Activated naive CD4-positive, alpha-beta T cell treated with anti-CD3 and anti-CD28 coated beads, Interleukin-2, amount 50 U/mL, for 72 hours (primary cell): ENCODE measurements at places on chromosomes 5 and 9.

DNA sequence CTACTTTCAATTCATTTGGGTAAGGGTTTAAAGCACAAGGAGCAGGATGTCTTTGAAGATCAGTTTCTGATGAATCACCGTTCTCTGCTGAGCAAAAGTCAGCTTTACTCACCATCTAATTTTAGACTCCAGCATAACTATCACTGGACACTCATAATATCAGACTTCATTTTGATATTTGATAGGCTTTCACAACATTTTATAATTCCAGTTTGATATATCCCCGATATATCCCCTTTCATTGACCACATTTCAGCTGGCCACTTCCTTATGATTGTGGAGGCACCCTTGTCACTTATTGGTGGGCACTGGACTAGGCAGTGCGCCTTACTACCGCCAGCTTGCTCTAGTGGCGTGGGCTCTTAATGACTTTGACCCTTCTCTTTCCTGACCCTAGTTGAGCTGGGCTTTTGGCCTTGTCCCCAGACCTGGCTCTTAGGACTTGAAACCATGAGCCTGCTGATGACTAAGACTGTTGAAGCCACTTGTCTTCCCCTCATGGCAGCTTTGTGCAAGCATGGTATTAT lies 46.8 kb downstream of the CYSTM1 start:
- no peak for DNase-seq

DNA sequence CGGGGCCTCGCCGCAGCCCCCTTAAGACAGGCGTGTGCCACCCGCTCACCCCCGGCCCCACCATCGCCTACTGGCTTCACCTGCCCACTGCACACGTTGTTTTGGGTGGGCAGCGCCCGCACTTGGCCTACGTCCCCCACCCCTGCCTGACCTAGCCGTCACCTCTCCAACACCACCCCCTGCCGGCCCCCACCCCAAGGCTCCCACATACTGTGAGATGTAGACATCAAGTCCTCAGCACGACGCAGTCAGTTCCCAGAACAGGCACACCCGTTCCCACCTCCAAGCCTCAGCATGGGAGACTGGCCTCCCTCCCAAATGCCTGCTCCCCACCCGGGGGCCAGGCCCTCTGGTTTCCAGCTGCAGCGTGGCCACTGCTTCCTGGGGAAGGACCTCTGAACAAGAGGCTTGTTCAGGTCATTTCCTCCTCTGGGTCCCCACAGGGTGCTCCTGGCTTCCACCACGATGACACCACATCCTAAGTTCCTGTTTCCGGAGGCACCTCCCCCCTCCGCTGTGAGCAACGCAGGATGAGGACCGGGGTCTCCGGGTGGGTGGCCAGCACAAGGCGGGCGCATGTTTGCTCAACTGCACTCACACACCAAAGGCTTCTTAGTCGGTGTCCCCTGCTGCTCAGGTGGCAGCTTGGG lies 11.3 kb downstream of the DBN1 start:
- DNase-seq, result no peak

GRCh38 chr5:170333161-170333910 lies 35.8 kb upstream of the LCP2 start:
- peak; percentile 81 for DNase-seq

GRCh38 chr9:23686896-23687295 lies 139.1 kb downstream of the ELAVL2 start:
- no peak for DNase-seq

- DNase-seq, result no peak
Measured at GRCh38 chr9:81320909-81321482, 368.4 kb downstream of the TLE1 start.

- no peak for DNase-seq
Measured at GRCh38 chr5:173707392-173707791, 90.9 kb upstream of the BOD1 start.

DNA sequence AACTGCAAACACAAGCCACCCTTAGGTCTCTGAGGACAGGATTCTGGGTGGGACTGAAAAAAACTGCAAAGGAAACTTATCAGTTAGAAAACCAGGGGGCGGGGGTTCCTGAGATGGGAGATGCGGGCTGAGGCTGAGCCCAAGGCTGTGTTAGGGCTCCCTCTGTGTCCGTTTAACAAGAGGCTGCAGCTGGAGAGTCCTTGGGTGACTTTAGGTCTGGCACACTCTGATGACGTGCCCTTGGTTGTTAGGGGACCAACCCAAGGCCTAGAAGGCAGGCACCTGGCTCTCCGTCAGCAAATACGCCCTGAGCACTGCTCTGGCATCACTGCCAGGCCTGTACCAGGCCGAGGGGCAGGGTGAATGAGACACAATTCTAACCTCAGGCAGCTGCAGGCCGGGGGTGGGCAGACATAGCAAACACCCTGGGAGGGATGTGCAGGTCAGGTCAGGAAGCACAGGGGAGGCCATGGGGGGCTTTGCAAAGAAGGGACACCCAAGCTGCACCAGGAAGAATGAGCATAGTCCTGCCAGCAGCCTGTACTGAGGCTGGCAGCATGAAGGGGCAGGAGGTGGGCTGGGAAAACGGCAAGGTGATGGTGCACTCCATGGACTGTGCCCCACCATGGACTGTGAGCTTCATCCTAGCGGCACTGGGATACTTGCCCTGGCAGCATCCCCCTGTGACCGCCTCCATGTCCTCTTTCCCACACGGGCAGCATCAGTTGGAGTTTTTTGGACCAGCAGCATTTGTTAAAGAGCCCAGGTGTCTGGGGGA lies 137.9 kb downstream of the GABBR2 start:
- no peak for DNase-seq

- no peak for DNase-seq
Measured at GRCh38 chr5:180786531-180787398, 15.8 kb downstream of the MGAT1 start.

DNA sequence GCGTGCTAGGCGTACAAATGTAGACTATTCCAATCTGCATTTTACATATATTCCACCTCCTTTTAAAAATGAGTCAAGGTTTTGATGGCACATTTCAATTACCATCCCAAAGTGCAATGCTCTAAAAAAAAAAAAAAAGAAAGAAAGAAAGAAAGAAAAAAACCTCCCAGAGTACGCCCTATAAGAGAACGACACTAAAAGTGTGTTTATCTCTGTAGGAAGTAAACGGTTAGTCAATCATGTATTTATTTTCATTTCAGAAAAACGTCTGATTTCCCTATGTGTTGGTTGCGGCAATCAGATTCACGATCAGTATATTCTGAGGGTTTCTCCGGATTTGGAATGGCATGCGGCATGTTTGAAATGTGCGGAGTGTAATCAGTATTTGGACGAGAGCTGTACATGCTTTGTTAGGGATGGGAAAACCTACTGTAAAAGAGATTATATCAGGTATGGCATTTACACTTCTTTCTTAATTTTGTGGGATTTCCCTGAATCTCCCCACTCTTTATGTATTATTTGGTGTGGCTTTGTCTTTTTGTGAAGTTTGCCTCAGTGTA lies 1.1 kb downstream of the ISL1 start:
- no peak for DNase-seq

- no peak for DNase-seq
Measured at GRCh38 chr9:132970324-132971062, 8.0 kb upstream of the GFI1B start.

- no peak for DNase-seq
Measured at GRCh38 chr5:112552791-112553190, 133.7 kb upstream of the EPB41L4A start.

DNA sequence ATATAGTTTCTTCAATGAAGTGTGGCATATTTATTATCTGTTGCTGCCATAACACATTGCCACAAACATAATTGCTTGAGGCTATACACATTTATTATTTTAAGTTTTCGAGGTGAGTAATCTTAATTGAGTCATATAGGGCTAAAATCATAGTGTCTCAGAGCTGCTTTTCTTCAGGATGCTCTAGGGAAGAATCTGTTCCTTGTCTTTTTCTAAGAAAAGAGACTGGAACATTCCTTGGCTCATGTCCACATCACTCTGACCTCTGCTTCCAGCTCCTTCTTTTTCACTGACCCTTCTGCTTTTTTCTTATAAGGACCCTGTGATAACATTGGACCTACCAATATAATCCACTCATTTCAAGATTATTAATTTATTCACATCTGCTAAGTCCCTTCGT lies 632.4 kb upstream of the TYRP1 start:
- no peak for DNase-seq

GRCh38 chr5:171426266-171426665 lies 6.8 kb downstream of the FGF18 start:
- peak; percentile 40 for DNase-seq

- no peak for DNase-seq
Measured at GRCh38 chr5:2914981-2915484, 163.6 kb upstream of the IRX2 start.

DNA sequence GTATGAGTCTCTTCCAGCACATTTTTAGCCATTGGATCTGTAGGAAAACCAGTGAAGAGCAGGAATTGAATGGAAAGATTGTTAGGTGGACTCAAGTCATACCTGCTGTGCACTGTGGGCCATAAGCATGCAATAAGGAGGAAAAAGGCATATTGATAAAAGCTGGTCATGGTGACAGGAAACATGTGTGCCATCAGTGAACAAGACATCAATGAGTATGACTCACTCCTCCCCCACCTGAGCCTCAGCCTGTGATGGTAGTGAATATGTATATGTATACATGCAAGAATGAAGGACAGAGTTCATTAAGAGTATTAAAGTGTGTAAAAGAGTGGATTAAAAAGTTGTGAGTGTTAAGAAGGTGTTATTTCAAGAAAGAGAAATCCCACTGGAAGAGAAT lies 164.5 kb downstream of the TMEM38B start:
- DNase-seq, result no peak

DNA sequence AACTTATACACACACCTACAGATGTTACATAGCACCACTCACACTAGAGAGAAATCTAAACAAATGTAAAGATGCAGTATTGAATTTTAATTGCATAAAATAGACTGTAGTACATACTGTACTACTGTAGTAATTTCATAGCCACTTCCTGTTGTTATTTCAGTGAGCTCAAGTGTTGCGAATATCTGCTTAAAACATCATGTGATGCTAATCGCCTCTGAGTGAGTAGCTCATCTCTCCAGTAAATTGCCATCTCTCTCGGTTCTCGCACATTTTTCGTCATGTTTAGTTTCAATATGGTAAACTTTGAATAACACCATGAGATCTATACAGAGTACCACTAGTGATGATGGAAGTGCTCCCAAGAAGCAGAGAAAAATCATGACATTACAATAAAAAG lies 22.0 kb upstream of the ARHGEF28 start:
- DNase-seq, result no peak

- no peak for DNase-seq
Measured at GRCh38 chr9:80359941-80360881, 788.4 kb downstream of the TLE4 start.

DNA sequence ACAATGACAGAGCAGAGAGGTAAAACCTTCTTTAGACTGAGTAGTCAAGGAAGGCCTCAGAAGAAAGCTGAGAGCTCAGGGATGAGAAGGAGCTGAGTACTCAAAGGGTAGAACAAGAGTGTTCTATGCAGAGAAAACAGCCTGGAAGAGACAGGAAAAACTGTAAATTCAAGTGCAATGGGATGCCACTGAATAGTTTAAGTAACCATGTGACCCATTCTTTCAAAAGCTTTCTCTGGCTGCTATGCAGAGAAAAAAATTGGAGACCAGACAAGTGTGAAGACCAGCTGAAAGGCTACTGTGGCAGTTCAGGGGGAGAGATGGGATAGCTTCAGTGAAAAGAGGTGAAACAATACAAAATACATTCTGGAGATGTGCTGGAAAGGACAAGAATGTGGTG lies 61.3 kb upstream of the RNF38 start:
- no peak for DNase-seq

GRCh38 chr9:137460363-137461315 lies 1.5 kb upstream of the NSMF start:
- no peak for DNase-seq

GRCh38 chr9:109439378-109440116 lies 58.6 kb downstream of the PTPN3 start:
- no peak for DNase-seq
